PC-3 (cell line): ENCODE measurements at places on chromosomes 7 and 10. TPM values are rescaled to one million over a fixed set of nuclear protein-coding genes. Genes with fewer than 3 reads are reported as not detected.

- H3K4me1 ChIP-seq = peaks cover 7% of the 10 kb centered on the region
- DNase-seq = peak; percentile 64
- H3K27ac ChIP-seq = 0 out of 2 replicates have a peak overlapping the region, but pooled peaks have one; percentile 5
- H3K4me3 ChIP-seq = no peak overlapping the region
- H3K27me3 ChIP-seq = no peaks in the 10 kb centered on the region
Observed at GRCh38 chr10:27893358-27893954, 105.4 kb downstream of the ODAD2 start.

- no peak overlapping the region for H3K4me3 ChIP-seq
- no peaks in the 10 kb centered on the region for H3K27me3 ChIP-seq
- DNase-seq = no peak
Observed at GRCh38 chr7:53131697-53132096, 96.3 kb downstream of the POM121L12 start.

GLI3 gene
- total RNA-seq = 3.5 and 9.6 TPM in 2 replicates

DNA sequence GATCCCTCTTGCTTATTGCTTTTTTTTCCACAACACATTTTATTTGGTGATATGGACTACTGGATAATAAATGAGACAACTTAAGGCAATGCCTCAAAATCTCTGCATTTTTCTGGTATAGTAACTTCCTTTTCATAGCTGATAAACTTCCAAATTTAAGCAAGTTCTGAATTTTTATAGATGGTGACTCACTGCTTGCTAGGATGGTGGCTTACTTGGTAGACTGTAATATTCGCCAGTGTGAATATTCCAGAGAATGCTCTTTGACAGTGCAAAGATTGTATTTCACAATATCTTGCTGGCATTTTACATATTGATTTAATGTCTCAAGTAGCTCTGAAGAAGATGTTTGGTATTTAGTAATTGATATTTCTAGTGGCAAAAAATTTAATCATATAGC is 472.4 kb downstream of the TFEC start:
- peak; percentile 85 for DNase-seq
- no peaks in the 10 kb centered on the region for H3K27me3 ChIP-seq
- H3K27ac ChIP-seq = peak overlapping the region; percentile 12; the same call in 1 of the 2 replicates
- H3K4me1 ChIP-seq = peaks cover 21% of the 10 kb centered on the region
- H3K4me3 ChIP-seq = no peak overlapping the region

CAMK2B gene
- total RNA-seq = 0.69 and 1.2 TPM in 2 replicates

GRCh38 chr7:17832820-17833355 is 107.4 kb downstream of the SNX13 start:
- H3K27ac ChIP-seq = peak overlapping the region; percentile 55
- H3K27me3 ChIP-seq = no peaks in the 10 kb centered on the region
- no peak for DNase-seq
- H3K4me1 ChIP-seq = peaks cover 5% of the 10 kb centered on the region; the same call in 1 of the 2 replicates
- no peak overlapping the region for H3K4me3 ChIP-seq

DNA sequence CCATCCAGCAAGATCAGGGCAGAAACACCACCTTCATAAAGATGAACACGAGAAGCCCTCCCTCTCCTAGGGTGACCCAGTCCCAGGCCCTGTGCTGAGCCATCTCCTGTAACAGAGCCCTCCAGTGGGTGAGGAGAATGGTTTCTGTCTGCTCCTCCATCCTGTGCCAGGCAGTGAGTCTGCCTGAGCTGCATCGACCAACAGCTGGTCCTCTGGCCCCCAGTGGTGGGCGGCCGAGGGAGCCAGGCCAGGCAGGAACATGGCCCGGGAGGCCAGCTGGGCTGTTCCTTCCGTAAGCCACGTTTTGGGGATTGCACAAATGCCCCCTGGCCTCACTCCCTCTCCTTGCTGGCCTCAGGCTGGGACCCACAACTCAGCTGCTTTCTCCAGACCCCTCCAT is 73.5 kb downstream of the GRB10 start:
- H3K4me1 ChIP-seq = peaks cover 54% of the 10 kb centered on the region
- peak overlapping the region; percentile 27 for H3K27ac ChIP-seq
- no peak overlapping the region for H3K4me3 ChIP-seq
- no peak for DNase-seq
- no peaks in the 10 kb centered on the region for H3K36me3 ChIP-seq

DNA sequence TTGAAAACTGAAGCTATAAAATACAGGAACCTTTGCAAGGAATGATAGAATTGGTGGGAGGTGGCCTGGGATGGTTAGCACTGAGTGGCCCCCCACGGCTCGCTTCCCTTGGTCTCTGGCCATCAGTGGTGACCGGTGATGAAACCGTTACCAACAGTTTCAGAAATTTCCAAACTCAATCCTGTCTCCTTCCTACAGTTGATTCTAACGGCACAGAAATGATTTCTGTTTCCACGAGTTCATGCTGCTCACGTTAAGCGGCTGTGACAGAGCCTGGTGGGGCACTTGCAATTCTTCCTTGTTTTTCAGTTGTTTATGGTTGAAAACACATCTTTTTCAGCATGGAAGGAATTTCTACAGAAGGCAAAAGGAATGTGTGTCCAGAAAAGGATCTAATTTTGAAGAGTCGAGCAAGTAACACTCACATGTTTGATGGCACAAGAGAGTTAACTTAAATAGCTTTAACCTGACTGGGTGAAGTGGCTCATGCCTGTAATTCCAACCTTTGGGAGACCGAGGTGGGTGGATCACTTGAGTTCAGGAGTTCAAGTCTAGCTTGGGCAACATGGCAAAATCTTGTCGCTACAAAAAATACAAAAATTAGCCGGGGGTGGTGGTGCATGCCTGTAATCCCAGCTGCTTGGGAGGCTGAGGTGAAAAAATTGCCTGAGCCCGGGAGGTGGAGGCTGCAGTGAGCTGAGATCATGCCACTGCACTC is 100.1 kb downstream of the DNAJB6 start:
- peaks cover 9% of the 10 kb centered on the region; the same call in 1 of the 2 replicates for H3K4me1 ChIP-seq
- H3K4me3 ChIP-seq = no peak overlapping the region
- H3K36me3 ChIP-seq = no peaks in the 10 kb centered on the region
- no peaks in the 10 kb centered on the region for H3K27me3 ChIP-seq

PGAM2 gene
- total RNA-seq = 0.35 and 0.95 TPM in 2 replicates

GRID1 gene
- not detected in 2 replicates for total RNA-seq

DNA sequence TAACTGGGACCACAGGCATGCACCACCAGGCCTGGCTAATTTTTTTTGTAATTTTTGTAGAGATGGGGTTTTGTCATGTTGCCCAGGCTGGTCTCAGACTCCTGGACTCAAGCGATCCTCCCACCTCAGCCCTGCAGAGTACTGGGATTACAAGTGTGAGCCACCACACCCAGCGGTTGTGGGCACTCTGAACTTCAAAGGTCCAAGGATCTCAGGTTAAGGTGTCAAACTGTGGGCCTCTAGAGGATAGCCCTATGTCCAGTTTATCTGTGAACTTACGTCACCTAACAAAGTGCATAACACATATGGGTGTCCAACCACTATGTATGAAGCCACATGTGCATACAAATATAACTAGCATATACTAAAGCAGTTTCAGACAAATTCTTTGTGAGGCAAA is 3.2 kb upstream of the IL2RA start:
- H3K27ac ChIP-seq = no peak overlapping the region
- no peak for DNase-seq
- peaks cover 8% of the 10 kb centered on the region; the same call in 1 of the 2 replicates for H3K27me3 ChIP-seq
- H3K4me1 ChIP-seq = no peaks in the 10 kb centered on the region
- no peak overlapping the region for H3K4me3 ChIP-seq
- H3K36me3 ChIP-seq = no peaks in the 10 kb centered on the region

- no peaks in the 10 kb centered on the region for H3K4me1 ChIP-seq
- H3K27me3 ChIP-seq = no peaks in the 10 kb centered on the region
- DNase-seq = no peak
- H3K4me3 ChIP-seq = no peak overlapping the region
Observed at GRCh38 chr10:73859428-73859783, 14.9 kb downstream of the CAMK2G start.

DNA sequence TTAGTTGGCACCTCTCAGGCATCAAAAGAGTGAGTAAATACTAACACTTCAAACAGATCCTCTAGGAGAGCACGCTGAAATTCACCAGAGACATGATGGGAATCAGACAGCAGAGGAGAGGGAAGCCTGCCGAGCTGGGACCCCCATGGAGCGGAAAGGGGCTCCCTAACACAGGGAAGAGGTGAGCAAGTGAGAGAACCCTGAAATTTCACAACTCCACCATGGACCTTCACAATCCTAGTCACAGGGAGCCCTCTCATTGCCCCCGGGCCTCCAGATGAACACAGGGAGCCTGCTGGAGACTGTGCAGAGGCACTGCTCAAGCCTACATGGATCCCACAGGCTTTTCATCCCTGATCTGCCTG is 59.2 kb upstream of the ANTXRL start:
- H3K27ac ChIP-seq = no peak overlapping the region
- H3K36me3 ChIP-seq = no peaks in the 10 kb centered on the region
- no peak overlapping the region for H3K4me3 ChIP-seq
- DNase-seq = no peak

DNA sequence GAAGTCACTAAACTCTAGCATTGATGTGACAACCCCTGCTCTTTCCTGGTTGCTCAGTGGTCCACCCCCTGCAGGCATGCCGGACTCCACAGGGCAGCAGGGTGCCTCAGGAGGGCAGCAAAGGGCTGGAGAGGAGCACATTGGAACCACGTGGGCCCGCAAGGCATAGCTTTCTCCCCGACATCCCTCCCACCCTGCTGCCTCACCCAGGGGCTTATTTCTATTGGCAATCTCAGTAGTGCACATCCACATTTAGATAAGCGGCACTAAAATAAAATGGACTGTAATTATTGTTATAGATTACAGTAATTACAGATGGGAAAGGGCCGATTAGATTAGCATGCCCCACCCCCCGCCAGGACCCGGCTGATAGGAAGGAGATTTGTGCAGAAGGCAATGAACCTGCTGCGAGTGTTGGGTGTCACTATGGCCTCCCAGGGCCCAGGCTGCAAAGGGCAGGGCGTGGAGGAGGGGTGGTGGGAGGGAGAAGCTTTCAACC is 580.1 kb downstream of the GRID1 start:
- H3K36me3 ChIP-seq = no peaks in the 10 kb centered on the region
- no peak overlapping the region for H3K27ac ChIP-seq
- no peaks in the 10 kb centered on the region for H3K27me3 ChIP-seq
- no peak for DNase-seq
- no peak overlapping the region for H3K4me3 ChIP-seq

DNA sequence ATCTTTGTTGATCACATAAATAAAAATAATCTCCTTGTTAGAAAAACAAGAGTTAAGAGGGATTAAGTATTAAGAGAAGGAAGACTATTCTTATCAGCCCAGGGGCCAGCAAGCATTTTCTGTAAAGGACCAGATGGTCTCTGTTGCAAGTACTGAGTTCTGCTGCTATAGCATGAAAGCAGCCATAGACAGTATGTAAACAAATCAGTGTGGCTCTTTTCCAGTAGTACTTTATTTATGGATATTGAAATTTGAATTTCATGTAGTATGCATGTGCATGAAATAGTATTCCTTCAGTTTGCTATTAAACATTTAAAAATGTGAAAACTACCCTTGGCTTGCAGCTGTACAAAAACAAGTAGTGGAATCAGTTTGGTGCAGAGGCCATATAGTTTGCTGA is 81.7 kb downstream of the STK31 start:
- H3K27me3 ChIP-seq = no peaks in the 10 kb centered on the region
- H3K4me1 ChIP-seq = no peaks in the 10 kb centered on the region
- no peaks in the 10 kb centered on the region for H3K36me3 ChIP-seq
- no peak overlapping the region for H3K27ac ChIP-seq
- H3K4me3 ChIP-seq = no peak overlapping the region

TDRD1 gene
- not detected in 2 replicates for total RNA-seq

DNA sequence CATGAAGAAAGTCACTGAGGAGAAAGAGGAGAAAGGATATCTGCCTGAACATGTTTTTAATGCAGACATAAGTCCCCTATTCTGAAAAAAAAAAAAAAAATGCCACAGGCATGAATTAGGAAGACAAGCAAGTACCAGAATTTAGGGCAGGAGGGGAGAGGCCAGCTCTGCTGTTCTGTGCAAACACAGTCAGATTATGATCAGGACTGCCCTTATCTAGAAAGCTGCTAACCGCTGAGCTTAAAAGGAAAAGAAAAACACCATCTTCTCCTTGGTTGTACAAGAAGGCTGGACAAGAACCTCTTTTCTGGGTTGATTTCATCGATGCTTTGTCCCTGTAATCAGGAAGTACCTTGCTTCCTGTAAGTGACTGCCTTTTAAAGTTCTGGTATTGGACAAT is 15.3 kb upstream of the PWWP2B start:
- H3K27ac ChIP-seq = no peak overlapping the region
- no peaks in the 10 kb centered on the region for H3K36me3 ChIP-seq
- H3K27me3 ChIP-seq = no peaks in the 10 kb centered on the region
- no peak overlapping the region for H3K4me3 ChIP-seq
- no peak for DNase-seq

ZNF425 gene
- 1.6 and 2.0 TPM in 2 replicates for total RNA-seq

DNA sequence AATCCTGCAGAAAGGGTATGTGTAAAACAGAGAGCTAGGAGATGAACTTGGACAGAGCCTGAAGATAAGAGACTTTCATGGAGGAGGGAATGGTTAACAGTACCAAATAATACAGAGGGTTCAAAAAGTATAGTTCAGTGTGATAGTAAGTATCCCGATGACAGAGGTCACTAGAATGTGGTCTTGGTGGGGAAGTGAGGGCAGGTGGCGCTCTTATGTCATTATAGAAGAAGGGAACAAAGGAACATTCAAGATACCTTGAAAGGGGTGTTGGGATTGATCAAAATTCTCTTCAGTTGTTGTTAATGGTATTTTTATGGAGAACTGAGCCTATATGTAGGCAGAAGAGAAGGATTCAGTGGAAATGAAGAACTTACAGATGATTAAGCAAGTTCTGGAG is 312.5 kb downstream of the SUGCT start:
- H3K4me1 ChIP-seq = no peaks in the 10 kb centered on the region
- DNase-seq = peak; percentile 9
- H3K4me3 ChIP-seq = no peak overlapping the region
- no peaks in the 10 kb centered on the region for H3K27me3 ChIP-seq

GPR158 gene
- not detected in 2 replicates for total RNA-seq

NACAD gene
- 0.12 and 0.26 TPM in 2 replicates for total RNA-seq

GRCh38 chr10:71179382-71179781 is 33.0 kb upstream of the UNC5B start:
- DNase-seq = no peak
- no peak overlapping the region for H3K27ac ChIP-seq
- peaks cover 43% of the 10 kb centered on the region for H3K27me3 ChIP-seq
- H3K4me3 ChIP-seq = no peak overlapping the region

DNA sequence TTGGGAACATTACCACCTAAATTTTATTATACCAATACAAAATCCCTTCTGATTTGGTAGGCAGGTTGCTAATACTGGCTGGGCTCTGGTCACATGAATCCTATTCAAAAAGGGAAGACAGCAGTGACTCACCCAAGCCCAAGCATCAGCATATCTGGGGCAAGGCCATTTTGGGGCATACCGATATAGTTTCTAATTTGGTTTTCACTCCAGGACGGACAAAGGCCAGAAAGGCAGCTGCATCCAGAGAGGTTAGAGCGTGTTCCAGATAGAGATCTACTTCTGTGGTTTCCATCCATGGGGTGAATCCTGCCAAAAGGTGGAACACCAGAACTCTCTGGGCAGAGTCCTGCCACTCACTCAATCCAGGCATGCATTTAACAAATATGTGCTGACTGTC is 335.8 kb downstream of the ELMO1 start:
- H3K4me3 ChIP-seq = no peak overlapping the region
- DNase-seq = no peak
- H3K27ac ChIP-seq = no peak overlapping the region
- no peaks in the 10 kb centered on the region for H3K36me3 ChIP-seq
